Activated CD4-positive, alpha-beta T cell treated with anti-CD3 and anti-CD28 coated beads for 4 hours (primary cell): ENCODE measurements at places on chromosomes 6 and 20.

DNA sequence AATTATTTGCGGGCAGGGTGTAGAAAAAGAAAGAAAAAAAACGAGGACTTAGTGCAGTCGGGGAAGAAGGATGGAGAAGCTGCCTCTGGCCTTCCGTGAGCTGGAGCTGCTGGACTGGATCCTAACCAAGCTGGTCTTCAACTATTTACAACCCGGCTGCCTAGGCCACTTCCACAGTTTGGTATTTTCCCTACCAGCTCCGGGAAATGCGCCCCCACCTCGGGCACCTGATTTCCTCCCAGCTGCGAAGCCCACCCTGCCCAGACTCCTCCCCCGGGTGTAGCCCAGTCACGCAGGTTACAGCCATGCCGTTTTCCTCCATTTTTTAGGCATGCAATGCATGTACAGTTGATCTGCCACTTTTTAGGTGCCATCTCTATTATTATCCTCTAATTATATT, 21.2 kb downstream of the THEMIS start:
- DNase-seq, result no peak

- DNase-seq, result no peak
Measured at GRCh38 chr6:148888856-148889255, 142.0 kb downstream of the UST start.

DNA sequence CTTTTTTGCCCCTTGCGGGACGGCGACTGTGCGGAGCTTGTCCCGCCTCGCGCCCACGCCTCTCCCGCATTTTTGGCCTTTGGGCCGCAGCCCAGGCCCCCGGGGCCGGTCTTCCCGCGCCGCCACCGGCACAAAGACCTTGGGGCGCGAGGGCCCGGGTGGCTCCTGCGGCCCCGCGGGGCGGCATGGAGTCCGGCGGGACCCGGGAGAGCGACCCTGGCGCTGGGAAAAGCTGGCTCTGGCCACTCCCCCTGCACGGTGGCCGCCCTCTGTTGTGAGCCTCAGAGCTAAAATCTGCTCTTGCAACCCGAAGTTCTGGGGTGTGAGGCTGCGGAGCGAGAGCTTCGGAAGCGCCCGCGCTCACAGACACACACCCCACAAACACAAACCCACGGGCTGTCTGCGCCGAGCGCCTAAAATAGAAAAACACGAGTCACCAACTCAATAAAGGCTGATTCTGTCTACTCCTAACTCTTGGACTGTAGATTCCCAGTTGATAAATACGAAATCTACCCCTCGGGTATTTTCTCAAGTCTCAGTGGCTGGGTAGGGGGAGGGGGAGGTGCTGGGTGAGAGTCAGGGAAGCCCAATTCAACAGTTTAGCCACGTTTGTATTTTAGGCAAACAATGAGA, 496 bp upstream of the BEND3 start:
- peak; percentile 46 for DNase-seq

DNA sequence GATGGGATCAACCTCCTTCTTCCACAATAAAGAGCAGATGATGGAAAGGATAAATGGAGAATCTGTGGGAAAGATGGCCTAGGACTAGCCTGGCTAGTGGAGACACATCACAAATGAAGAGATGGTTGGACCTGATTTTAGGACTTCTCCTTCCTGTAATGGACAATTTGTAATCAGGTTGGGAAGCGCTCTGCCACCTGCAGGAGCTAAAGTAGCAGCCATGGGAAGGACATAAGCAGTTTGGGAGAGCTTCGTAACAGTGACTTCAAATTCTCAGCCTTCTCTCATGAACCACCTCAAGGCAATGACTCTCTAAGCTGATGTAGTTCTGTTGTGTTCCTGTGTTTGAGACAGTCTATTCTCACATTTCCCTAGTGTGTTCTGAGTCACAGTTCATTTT, 137.9 kb upstream of the BMP2 start:
- no peak for DNase-seq

GRCh38 chr20:46089167-46089416, 670 bp downstream of the NCOA5 start:
- no peak for DNase-seq

GRCh38 chr6:151379933-151380847, 11.2 kb downstream of the ZBTB2 start:
- DNase-seq, result peak; percentile 20

DNA sequence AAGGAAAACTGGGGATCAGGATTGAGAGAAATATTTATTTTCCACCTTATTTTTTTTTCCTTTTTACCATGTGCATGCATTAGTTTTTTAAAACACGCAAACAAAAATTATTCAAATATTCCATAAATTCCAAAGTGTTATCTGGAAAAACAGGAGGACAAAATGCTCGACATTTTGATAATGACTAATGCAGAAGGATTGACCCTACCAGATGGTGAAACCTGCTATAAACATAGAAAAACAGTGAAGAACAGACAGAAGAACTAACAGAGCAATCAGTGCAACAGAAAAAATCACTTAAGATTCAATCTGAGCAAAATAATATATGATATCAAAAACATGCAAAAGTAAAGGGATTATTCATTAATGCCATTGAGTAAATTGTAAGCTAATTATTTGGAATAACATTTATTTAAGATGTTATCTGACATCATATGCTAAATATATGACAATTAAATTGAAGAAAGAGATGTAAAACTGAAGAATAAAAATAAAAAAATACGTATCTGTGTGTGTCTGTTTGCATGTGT, 218.4 kb downstream of the LMBRD1 start:
- no peak for DNase-seq

DNA sequence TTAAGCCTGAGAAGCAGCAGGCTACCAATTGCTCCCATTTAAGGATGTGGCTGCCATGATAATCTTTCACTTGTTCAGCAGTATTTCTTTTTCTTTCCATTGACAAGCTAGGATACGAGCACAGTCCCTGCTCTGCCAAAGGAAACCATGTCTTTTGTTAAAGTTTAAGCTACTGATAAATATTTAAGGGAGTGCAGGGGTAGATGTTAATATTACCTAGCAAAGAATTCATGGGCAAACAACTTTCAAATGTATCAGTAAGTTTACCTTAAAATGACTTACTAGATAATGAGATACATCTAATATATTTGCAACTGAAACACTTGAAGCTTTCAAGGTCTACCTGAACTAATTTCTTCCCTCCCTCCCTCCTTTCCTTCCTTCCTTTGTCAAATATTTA, 77.3 kb downstream of the OPN5 start:
- no peak for DNase-seq

GRCh38 chr6:485655-486170, 94.2 kb downstream of the IRF4 start:
- no peak for DNase-seq
